ENCODE measurements at places on chromosomes 5 and 9.

DNA sequence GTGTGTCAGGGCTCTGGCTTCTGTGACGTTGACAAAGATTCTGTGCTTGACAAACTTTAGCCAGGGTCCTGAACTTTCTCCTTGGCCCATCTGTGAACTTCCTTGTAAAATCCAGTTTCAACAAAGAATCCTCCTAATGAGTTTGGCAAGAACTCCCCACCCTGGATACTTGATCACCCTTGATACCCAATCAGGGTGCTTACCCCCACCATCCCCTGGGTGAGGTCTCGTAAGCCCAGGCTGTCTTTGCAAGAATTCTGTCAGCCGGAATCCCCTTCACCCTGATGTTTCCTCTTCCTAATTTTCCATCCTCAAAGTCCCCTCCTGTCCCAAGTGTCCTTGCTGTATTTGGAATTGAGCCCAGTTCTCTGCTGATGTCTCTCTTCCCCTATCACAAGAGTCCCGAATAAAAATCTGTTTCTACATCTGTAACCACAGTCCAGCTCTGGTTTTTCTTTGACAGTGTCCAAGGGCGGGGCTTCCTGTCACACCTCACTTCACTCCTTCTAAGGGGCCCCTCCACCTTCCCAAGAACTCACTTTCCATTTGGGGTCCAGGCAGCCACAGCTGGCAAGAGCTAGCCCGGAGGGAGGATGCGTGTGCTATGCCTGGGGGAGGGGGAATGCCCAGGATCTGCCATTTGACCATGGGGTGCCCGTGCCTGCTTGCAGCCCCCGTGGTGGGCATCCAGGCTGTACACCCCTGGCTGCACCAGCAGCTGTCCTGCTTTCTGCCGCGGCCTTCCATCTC is 2.7 kb upstream of the CARD19 start:
- DNase-seq: no peak

DNA sequence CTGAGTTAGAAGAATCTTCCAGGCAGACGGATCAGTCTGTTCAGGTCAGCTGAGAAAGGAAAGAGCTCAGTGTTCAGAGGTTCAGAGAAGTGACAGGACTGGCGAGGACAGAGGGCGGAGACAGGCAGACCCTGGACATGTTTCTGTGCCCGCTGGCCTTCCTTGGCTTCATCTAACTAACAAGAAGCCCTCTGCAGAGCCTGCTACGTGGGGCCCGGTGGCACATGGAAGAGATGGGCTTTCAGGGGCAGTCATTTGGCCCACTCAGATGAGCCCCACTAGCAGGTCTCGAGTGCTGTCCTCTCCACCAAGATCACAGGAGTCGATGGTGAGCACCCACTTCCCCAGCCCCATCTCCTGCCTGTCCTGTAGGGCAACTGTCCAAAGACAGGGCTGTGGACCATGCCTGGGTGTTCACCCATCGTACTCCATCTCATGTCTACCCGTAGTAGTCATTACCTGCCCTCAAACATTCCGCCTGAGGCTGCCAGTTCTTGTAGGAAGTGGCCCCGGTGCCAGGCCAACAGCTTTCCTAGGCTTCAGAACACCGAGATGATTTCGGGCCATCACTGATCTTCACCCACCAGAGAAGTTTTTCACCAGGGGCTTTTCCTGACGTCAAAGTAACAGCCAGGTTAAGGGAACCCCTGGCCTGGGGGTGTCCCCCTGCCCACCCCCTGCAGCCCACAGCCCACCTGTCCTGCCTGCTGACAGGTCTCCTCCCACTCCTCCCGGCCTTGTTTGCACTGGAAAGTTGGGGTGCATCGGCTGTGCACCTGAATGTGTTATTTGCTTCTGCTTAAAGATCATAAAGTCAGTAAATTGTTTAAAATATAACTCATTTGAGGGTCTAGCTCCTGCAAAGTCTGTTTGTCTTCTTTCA is 14.0 kb downstream of the IRX2 start:
- DNase-seq: no peak

DNA sequence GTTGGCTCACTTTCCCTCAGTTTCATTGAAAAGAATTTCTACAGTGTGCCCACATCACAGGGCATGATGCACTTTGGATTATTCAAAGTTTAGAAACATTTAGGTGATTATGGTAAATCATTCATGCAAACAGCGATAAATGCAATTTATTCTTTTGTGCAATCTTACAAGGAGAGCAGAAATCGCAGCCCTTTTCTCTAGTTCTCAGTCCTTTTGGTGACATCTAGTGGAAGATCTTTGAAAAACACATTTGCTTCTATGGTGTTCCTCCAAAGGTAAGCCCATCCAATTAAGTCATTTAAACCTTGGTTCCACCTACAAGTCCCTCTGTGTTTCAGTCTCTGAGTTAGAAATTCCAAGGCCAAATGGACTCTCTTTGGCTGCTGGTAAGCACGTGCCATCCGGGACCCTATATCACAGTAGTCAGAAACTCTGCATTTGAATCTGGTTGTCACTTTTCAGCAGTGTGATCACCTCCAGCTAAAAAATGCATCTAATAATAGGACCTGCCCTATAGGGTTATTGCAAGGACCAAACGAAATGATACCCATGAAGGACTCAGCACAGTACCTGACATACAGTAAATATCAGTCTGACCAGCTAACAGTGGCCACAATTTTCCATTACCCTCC is 66.4 kb downstream of the MACROH2A1 start:
- no peak for DNase-seq

GRCh38 chr5:59193616-59194319 is 610.9 kb downstream of the RAB3C start:
- DNase-seq: no peak

DNA sequence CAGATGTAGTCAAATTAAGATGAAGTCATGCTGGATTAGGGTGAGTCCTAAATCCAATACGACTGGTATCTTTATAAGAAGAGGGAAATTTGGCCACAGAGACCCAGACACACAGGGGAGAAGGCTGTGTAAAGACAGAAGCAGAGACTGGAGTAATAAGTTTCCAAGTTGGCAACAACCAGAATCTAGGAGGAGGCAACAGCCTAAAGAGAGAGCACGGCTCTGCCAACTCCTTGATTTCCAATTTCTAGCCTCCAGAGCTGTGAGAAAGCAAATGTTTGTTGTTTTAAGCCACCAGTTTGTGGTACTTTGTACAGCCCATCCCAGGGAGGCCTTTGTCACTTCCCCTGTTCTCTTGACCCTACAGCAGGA is 74.4 kb downstream of the ATG10 start:
- no peak for DNase-seq

DNA sequence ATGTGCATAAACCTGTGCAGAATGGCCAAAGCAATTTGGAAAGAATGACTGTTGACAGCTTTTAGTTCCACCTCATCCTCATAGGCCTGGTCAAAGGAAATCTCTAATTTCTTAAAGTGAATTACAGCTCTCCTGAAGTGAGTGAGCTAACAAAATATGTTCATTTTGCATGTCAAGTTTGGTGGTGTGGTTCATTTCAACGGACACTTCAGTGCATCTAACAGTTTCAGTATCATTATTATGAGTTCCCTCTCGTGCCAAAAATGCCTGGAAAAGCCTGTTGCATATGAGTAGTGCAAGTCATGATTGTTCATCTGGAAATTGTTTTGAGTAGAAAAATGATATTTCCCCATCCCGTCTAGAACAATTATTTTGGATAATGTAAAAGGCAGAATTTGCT is 53.2 kb upstream of the HMHB1 start:
- DNase-seq: no peak

DNA sequence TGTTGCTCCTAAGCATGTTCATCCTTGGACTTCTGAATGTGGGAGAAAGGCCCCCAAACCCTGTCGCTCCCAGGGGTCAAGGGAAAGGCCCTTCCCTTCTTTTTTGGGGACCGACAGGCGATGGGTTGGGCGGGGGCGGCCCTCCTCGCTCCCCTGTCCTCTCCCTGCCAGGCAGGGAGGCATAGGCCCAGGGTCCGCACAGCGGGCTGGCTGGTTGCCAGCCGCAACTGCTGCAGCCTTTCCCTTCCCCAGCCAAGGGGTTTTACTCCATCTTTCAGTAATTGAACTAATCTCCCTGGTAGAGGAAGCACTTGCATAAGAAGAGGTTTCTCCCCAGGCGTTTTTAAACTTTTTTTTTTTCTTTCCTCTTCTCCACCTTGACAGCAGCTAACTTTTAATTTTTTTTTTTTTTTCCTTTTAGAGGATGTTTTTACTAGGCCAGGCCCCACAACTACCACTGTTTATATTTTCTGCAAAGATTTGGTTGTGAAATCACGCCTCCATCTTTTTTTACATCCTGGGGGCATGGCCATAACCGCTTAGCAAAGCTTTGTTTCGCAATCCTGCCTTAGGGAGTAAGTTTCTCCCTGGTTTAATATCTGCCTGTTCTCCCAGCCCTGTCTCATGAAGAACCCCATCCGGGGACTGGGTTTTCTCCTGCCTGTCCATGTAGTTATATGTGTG is 216.9 kb upstream of the ZNF608 start:
- no peak for DNase-seq

- DNase-seq: no peak
These were observed 111.6 kb downstream of the CMYA5 start for GRCh38 chr5:79800979-79801827.

DNA sequence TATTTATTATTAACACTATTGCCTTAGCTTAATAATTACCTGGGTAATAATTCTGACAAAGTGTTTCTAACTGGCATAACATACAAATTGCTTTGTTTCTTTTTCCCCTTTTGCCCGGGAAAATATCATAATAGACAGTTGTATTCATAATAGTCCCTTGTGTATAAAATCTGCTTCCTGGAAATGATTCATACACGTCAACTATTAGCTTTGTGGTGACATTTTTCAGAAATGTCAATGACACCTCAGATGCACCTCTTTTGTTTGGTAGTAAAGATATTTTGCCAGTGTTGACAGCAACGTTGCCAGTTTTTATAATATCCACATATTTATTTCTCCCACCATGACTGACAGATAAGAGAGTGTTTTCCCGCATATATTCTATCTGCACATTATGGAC is 73.0 kb downstream of the RASEF start:
- no peak for DNase-seq

DNA sequence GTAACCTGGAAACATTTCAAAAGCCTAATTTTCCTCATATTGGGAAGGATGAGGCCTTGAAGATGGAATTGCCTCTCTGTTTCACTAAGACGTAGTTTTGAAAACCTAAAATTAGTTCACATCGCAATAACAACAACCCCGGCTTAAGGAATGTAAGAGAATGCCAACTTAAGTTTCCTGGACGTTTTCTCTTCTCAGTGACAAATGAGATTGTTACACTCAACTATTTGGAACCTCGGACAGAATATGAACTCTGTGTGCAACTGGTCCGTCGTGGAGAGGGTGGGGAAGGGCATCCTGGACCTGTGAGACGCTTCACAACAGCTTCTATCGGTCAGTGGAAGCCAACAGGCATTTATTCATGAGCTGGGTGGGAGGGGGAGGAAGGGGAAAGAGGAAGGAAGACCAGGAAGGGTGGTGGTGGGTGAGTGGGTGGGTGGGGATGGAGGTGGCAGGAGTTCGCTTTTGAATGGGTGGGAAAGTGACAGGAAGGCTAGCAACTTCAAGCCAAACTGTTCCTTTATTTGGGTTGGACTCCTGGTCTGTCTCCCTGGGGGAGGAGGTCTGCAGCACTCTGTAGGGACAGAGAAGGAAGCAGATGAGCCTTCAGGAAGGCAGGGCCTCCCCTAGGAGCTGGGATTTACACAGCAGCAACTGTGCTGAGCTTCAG is 83.4 kb downstream of the TEK start:
- DNase-seq: no peak

GRCh38 chr9:112971415-112971814 is 40.6 kb downstream of the ZNF883 start:
- no peak for DNase-seq

All from activated naive CD4-positive, alpha-beta T cell (primary cell).